ENCODE measurements at places on chromosomes 16 and 17.

- DNase-seq, result no peak
Measured at GRCh38 chr17:73833775-73834488, 189.7 kb upstream of the SDK2 start.

- no peak for DNase-seq
Measured at GRCh38 chr16:81275795-81276194, 37.3 kb downstream of the BCO1 start.

- DNase-seq, result no peak
Measured at GRCh38 chr17:63345611-63346010, 100.5 kb downstream of the CYB561 start.

DNA sequence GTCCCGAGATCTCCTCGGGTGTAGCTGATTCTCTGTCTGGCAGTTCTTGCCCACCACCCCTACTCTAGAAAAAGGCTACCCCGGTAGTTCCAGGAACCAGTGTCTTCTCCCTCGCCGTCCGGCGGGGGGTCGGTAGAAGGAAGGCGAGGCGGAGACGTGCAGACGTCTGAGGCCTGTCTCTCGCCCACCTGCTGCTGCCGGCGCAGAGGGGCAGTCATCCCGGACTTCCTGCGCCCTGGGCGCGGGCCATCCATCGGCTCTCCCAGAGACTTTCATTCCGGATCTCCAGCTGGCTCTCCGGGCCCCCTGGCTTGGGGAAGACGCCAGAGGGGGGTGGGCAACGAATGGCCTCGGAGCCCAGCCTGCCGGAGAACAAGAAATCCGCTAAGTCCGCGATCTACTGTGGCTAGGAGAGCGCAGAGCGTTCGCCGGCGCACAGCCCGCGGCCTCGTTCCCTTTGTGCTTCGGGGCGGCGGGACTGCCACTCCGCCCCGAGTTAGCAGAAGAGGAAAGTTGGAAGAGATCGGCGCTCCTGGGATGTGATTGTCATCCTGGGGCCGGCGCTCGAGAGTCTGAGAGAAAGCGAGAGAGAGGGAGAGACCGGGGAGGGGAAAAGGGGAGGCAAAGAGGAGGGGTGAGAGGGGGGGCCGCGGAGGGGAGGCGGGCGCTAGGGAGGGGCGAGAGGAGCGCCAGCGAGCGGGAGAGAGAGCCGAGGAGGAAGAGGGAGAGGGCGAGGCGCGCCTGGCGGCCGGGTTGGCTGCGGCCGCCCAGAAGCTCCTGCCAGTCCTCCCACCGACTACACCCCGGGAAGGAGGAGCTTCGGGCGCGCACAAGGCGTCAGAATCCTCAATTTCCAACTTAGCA is at the start of gene IRX5:
TSS of gene IRX5 (plus strand) at position 861 of the 864 bp plus-strand sequence. CDS start 334 bp downstream, outside the sequence.
- peak; percentile 86 for DNase-seq

DNA sequence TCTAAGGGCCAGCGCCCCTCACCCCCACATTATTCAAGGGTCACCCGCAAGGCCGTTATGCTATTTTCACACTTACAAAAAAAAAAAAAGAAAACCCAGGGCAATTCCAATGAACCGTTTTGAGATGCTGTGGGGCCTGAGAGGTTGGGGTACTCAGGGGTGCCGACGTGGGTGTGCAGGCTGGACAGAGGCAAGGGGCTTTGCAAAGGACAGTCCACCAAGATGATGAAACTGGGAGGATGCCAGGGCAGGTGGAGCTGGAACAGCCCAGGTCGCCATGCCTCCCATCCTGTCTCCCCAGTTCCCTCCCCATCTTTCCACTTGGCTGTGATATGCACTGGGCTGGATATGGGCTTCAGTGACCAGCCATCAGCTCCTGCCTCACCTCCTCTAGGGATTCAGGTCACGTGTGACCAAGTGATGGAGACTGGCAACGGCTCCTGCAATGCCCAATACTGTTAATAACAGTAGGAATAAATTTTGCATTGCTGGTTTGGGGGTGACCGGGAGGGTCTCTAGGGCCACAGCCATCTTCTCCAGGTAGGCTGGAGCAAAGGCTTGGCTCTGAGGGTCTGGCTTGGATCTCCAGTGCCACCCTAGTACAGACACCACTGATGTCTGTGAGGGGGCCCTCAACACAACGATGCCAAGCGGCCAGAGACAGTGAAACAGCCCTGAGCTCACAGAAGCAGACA is 151.3 kb upstream of the TNRC6C start:
- no peak for DNase-seq

DNA sequence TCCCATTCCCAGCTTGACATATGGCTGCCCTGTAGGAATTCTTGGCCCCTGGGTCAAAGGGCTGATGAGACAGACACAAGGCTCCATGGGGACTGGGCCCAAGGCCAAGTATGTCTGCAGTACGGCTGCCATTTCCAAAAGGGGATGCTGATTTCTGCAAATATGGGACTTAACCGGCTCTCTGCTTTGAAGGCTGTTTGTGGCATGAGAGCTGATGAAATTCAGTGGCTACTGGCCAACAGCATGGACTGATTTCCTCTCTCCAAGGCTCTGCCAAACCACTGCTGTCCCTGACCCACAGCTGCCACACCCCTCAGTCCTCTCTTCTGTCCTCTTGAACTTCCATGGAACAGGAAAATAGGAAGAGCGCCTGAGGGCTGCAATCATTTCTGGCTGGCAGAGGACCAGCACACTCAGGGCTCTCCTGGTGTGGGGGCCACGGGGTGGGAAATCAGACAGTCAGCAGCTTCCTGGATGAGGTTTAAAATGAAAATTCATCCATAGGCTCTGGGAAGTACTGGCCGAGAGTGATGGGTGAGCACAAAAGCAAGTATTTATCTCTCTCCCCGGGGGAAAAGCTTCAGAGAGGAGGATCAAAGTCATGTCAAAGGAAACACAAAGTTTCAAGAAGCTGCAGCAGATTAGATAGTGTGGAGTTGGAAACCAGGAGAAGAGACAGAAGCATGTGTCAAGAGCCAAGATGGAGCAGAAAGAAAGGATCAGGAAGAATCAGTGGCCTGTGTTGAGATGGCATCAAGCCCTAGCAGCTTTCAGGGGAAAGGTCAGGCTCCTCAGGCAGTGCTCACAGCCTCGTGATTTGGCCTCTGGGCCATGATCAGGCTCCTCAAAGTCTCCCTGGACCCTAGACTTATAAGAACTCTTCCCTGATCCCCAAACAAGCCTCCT is 64.1 kb upstream of the SREBF1 start:
- no peak for DNase-seq

DNA sequence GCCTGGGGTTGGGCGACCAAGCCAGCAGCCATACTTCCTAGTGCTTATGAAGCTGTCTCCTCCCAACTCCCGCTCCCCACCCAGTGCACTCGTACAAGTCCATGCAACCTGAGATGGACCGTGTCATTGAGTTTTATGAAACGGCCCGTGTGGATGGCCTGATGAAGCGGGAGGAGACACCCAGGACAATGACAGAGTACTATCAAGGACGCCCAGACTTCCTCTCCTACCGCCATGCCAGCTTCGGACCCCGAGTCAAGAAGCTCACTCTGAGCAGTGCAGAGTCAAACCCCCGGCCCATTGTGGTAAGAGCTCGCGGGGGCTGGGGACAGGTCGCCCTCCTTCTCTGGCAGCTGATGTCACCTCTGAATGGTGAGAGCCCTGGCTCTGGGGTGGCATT is 11.0 kb upstream of the KATNB1 start:
- no peak for DNase-seq

GRCh38 chr17:1455291-1455796 is 688 bp downstream of the CRK start:
- DNase-seq, result peak; percentile 36

- DNase-seq, result no peak
Measured at GRCh38 chr17:6602141-6602540, 38.4 kb downstream of the KIAA0753 start.

GRCh38 chr17:45993962-45994627 is 5.0 kb upstream of the STH start:
- DNase-seq, result no peak

GRCh38 chr16:1080801-1081733 is 8.5 kb downstream of the SSTR5 start:
- no peak for DNase-seq

DNA sequence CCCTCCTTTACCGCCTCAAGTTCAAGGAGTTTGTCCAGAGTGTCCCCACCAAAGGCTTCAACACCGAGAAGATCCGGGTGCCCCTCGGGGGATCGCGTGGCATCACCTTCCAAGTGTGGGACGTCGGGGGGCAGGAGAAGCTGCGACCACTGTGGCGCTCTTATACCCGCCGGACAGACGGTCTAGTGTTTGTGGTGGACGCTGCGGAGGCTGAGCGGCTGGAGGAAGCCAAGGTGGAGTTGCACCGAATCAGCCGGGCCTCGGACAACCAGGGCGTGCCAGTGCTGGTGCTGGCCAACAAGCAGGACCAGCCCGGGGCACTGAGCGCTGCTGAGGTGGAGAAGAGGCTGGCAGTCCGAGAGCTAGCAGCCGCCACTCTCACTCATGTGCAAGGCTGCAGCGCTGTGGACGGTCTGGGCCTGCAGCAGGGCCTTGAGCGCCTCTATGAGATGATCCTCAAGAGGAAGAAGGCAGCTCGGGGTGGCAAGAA is 1.1 kb downstream of the ARL4D start:
- DNase-seq, result no peak

GRCh38 chr16:31701734-31702133 is 171.9 kb upstream of the ZNF267 start:
- no peak for DNase-seq

GRCh38 chr17:43183921-43184320 is 12.9 kb downstream of the NBR1 start:
- DNase-seq, result no peak

DNA sequence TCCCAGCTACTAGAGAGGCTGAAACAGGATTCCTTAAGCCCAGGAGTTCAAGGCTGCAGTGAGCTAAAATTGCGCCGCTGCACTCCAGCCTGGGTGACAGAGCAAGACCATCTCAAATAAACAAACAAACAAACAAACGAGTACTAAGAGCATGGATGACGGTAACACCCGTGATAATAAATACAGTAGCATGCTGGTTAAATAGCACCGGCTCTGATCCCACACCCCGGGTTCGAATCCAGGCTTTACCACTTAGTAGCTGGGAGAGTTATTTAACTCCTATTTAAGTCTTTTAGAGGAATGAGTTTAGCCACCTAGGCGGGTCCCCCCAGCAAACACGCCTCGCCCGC is 301 bp upstream of the METTL22 start:
- DNase-seq, result no peak

DNA sequence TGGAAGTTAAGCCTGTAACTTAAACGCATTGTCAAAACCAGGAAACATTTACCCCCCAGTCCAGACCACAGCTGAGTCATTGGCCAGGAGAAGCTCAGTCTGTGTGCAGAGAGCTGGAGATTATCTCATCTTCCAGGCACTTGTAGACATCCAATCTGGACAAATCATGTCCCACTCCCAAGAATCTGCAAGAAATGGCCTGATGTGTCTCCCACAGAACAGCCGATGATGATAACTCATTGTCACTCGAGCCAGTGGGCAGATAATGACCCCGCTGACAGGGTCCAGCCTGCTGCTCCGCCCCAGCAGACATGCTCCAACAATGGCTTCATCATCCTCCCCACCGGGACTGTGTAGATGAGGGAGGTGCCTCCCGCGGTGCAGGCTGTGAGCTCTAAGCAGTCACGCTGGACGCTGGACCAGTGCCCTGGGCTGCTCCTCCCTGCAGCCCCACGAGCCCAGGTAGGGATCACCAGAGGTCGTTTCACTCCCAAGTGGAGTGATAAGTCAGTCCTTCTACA is 322.5 kb downstream of the C16orf95 start:
- DNase-seq, result no peak

- DNase-seq, result no peak
Measured at GRCh38 chr16:9046667-9047055, 44.8 kb upstream of the HAPSTR1 start.

DNA sequence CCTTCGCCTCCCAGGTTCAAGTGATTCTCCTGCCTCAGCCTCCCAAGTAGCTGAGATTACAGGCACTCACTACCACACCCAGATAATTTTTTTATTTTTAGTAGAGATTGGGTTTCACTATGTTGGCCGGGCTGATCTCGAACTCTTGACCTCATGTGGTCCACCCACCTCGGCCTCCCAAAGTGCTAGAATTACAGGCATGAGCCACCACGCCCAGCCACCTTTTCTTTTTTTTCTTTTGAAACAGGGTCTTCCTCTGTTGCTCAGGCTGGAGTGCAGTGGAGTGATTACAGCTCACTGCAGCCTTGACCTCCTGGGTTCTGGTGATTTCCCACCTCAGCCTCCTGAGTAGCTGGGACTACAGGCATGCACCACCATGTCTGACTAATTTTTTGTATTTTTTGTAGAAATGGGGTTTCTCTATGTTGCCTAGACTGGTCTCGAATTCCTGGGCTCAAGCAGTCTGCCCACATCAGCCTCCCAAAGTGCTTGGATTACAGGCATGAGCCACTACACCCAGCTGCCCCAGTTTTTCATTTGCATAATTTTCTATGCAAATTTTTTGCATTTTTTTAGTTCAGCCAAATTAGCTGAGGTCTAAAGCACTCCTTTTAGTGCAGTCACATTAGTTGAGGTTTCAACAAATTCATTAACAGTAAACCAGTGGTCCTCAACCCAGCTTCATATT is 11.3 kb downstream of the WWP2 start:
- DNase-seq, result no peak

- DNase-seq, result peak; percentile 13
Measured at GRCh38 chr16:63982110-63982509, 1139.8 kb downstream of the CDH11 start.

GRCh38 chr16:4349332-4349731 is 1.8 kb downstream of the PAM16 start:
- DNase-seq, result no peak

All from NT2/D1 (cell line).